ENCODE measurements at places on chromosomes 1 and 21.

- no peak for DNase-seq
Measured at GRCh38 chr1:40926441-40926840, 53.1 kb upstream of the CTPS1 start.

GRCh38 chr1:208581209-208581608 lies 337.0 kb upstream of the PLXNA2 start:
- no peak for DNase-seq

GRCh38 chr1:34408011-34408410 lies 231.3 kb downstream of the C1orf94 start:
- no peak for DNase-seq

- no peak for DNase-seq
Measured at GRCh38 chr1:236353813-236354212, 40.3 kb upstream of the EDARADD start.
